ENCODE measurements at places on chromosomes 16 and 17.
A peak's percentile ranks its signal among the peaks of the same experiment; 100 is the strongest.

DNA sequence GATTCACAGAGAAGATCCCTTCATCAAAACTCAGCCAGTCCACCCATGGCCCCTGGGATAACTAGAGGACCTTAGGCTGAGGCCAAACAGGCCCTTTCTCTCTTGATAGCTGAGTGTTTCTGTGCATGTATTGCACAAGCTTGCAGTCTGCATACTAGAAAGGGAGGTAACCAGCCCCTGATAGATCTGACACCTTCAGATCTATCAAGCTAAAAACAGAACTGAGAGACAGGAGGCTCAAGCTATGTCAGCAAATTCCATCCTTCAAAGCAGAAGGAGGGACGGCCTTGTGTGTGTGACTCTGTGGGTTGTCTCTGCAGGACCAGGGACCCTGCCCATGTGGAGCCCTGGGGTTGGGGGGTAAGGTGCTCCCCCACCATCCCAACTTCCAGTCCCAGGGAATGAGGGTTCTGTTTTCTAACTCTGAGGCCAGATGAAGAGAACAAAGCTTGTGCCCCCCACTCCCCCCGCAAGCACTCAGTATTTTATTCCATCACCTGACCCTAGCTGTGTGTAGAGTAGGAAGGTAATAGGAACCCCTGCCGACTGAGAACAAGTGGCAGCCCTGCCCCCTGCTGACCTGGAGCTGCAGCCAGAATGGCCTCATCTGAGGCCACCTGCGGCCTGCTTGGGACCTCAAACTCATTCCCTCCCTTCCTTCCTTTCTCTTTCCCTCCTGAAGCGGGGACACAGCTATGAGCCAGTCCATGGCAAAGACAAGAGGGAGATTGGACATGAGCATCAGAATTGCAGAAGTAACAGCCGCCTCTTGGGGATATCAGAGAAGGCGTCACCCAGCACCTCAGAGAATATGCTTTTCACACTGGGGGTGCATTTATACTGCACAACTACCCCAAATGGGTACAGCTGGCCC, 63.8 kb downstream of the SMPD3 start:
- DNase-seq = no peak

DNA sequence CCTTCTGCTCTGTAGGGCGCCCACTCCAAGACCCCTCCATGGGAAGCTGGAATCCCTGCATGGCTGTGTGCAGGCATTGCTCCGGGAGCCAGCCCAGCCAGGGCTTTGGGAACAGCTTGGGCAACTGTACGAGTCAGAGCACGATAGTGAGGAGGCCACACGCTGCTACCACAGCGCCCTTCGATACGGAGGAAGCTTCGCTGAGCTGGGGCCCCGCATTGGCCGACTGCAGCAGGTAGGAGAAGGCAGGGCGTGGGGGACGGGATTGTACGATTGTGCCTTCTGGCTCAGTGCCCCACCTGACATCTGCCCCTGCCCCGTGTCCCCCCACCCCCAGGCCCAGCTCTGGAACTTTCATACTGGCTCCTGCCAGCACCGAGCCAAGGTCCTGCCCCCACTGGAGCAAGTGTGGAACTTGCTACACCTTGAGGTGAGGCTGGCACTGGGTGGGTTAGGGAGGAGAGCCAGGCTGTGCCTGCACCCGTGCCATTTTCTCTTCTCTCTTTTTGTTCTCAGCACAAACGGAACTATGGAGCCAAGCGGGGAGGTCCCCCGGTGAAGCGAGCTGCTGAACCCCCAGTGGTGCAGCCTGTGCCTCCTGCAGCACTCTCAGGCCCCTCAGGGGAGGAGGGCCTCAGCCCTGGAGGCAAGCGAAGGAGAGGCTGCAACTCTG, 8.7 kb upstream of the TMEM88 start:
- no peak for DNase-seq

DNA sequence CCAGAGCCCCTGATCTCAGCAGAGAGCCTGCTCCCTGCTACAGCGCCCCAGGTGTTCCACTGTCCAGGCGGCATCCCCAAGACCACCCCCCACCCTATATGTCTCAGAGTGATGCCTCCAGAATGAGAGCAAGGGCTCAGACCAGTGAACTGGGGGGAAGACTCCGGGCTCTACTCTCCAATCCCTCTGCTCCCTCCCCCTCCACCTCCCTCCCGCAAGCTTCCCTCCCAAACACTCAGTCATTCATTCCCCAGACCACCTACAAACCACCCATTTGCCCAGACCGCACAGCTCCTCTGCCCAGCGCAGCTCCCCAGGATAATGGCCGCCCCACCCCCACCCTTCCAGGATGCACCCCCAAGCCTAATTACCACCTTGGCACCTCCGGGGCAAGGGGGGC, 59.4 kb upstream of the TAC4 start:
- no peak for DNase-seq

GRCh38 chr17:80883831-80884735, 107.6 kb upstream of the CHMP6 start:
- no peak for DNase-seq

- no peak for DNase-seq
These were observed 79.8 kb downstream of the AMFR start for GRCh38 chr16:56345406-56346050.

- DNase-seq = no peak
These were observed 98.1 kb downstream of the GNAO1 start for GRCh38 chr16:56289416-56289815.

DNA sequence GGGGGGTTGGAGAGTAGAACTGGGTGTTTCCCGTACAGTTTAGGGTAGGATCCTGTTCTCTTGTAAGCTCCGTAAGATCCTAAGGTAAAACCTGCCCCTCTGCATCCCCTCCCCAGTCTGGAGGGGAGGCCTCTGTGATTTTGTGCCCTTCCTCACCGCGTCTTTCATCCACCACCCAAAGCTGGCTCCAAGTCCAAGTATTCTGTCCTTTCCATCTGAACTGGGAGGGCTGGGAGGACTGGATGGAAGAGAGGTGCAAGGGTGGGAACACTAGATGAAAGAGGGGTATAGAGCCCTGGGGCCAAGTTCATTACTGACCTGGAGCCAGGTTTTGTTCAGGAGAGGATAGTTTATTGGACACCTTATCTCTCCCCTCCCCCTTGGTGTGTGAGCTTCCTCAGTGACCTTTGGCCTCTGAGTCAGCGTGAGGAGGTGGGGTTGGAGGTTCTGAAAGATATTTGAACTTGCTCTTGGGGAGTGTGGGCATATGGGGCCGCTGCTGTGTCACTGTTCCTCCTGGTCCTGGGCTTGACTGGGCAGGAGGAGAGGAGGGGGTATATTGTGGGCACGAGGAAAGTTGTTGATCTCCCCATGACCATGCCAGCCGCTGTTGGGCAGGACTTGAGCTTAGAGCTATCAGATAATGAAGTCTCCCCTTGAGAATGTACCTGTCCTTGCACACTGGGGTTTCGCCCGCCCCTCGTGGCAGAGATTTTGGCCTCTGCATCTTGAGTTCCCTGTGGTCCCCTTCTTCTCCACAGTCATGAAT, 1.6 kb downstream of the LASP1 start:
- peak; percentile 53 for DNase-seq

- no peak for DNase-seq
These were observed 458 bp downstream of the ENKD1 start for GRCh38 chr16:67666032-67666551.

DNA sequence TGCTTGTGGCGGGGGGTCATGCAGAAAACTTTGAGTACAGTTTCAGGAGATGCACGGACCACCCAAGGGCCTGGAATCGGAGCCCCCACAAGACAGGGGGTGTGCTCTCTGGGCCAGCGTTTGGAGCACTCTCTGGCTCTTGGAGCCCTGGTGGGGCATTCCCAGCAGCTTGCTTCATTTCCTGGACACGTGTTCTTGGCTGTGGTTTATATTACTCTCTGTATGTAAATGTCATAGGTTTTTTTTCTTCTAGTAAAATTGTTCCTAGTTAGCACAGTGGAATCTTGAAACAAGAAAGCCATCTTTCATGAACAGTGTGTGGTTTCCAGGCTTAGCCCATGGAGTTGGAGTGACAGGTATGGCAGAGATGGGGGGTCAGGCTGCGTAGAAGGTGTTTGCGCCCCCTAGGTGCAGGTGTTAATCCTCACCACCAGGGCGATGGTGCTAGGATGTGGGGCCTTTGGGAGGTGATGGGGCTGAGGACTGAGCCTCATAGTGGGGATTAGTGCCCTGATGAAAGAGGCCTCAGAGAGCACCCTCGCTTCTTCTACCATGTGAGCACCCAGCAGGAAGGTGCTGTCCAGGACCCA, 79.8 kb downstream of the JPH3 start:
- DNase-seq = peak; percentile 72

DNA sequence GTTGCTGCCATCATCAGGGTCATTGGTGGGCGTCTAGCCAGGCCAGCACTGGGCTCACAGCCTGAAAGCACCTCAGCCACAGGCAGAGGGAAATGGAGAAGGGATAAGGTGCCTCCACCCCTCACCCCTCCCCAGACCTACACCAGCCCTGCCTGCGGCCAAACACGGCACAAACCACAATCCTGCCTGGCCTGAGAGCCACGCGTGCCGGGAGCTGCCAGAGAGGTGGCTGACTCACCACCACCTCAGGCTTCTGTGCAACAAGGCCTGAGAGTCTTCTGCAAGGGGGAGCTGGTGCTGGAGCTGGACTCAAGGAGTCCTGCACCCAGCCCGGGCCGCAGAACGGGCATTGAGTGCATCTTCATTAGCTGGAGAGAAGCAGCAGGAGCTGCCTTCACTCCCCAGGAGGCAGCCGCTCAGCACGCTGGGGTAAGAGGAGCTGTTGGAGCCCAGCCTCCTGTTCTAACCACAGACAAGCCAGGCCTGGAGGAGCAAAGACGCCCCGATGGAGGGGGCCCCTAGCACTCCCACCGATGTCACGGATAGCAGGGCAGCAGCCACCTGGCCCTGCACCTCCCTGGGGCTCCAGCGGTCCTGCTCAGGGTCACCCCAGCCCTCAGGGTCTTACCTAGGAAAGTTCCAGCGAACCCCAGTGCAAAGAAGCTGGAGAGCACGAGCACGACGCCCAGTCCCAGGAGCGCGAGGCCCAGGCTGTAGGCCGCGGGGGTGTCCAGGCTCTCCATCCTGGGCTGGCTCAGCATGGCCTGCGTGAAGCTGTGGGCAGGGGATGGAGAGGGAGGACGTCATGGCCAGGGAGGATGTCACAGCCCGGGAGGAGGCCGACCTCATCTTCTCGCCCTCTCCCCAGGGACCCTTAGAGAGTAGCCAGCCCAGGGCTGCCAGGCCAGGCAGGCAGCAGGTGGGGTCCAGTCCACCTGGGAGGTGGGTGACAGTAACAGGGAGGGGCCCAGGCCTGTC, 16.0 kb upstream of the RASD1 start:
- DNase-seq = peak; percentile 89

GRCh38 chr17:78538033-78538776, 39.0 kb downstream of the DNAH17 start:
- no peak for DNase-seq

DNA sequence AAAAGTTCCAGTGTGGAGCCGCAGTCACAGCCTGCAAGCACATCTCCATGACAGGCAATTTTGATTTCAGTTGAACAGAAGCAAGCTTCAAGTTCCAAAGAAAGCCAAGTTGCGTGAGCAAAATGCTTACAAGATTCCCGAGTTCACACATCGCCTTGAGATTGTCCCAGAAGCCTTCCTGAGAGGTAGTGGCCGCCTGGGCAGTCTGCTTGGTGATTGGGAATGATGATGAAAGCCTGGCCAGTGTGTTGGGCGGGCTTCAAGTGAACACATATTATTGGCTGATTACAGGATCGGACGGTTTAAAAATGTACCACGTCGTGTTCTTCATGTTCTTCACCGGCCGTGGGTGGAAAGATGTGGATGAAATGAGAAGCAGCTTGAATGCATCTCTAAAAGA, 185.5 kb downstream of the FOXL1 start:
- DNase-seq = no peak

DNA sequence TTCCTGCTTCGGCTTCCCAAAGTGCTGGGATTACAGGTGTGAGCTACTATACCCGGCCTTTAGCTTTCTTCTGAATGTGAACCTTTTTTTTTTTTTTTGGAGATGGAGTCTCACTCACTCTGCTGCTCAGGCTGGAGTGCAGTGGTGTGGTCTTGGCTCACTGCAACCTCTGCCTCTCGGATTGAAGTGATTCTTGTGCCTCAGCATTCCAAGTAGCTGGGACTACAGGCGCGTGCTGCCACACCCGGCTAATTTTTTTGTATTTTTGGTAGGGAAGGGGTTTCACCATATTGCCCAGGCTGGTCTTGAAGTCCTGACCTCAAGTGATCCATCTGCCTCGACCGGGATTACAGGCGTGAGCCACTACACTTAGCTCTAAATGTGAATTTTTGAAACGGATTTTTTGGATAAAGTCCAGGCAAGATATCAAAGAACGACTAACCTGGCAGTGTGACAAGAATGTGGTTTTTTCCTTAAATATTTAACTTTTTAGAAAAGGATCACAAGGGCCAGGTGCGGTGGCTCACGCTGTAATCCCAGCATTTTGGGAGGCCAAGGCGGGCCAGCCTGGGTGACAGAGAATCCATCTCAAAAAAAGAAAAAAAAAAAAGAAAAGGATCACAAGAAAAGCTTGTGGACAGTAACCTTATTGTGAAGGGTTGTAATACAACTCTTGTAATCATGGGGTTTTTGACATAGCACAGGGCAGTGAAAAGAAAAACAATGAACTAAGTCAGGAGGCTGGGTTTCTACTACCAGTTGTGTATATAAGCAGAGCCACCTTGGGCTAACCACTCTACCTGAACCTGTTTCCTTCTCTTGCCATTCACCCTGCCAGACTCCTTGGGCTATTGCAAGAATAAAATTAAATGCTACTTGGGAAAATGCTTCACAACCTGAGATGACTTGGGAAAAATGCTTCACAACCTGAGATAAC, 6.2 kb downstream of the BRCA1 start:
- no peak for DNase-seq

GRCh38 chr17:19369846-19370492, 7.4 kb upstream of the B9D1 start:
- DNase-seq = no peak

- DNase-seq = no peak
These were observed 17.8 kb downstream of the PLLP start for GRCh38 chr16:57266531-57267260.

DNA sequence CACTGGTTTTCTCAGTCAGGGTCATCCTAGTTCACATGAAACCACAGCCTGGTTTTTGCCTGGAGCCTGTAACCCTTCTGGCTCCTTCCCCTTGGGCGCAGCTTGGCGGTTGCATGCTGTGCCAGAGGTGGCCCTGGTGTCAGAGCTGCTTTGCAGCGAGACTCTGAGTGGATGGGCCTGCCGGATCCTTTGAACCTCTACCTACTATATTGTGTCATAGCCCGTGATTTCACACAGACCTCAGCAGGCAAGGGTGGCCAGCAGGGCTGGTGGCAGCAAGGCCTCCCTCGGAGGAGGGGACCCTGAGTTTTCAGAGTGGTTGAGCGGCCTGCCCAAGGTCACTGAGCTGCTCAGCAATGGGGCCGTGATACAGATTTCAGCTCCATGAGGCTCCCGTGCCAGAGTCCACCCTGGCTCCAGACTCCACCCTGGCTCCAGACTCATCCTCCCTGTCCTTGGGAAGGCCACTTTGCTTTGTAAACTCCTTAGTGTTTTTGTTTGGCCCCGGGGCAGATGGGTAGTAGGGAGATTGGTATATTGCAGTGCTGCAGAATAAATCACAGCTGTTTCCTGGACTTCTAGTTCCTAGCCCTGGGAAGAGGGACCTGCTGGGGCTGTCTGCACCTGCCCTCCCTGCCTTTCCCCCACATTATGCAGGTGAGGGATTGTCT, 9.7 kb downstream of the MPRIP start:
- peak; percentile 64 for DNase-seq

- DNase-seq = peak; percentile 12
These were observed 141.3 kb downstream of the HS3ST3A1 start for GRCh38 chr17:13460261-13461000.
